ENCODE measurements at places on chromosomes 11 and 22. TPM values are rescaled to one million over a fixed set of nuclear protein-coding genes. Genes with fewer than 3 reads are reported as not detected.

EMID1 gene
- total RNA-seq, result not detected

PGGHG gene
- 31.7 TPM for total RNA-seq

TMEM25 gene
- 14.9 TPM for total RNA-seq

P2RY6 gene
- total RNA-seq, result not detected

SEPTIN5 gene
- total RNA-seq, result 0.41 TPM

CABP4 gene
- total RNA-seq, result 0.32 TPM

OR1S2 gene
- total RNA-seq, result not detected

OR51I1 gene
- not detected for total RNA-seq

GGT5 gene
- 0.19 TPM for total RNA-seq

HMGXB4 gene
- total RNA-seq, result 36.9 TPM

BEST1 gene
- 0.24 TPM for total RNA-seq

DNA sequence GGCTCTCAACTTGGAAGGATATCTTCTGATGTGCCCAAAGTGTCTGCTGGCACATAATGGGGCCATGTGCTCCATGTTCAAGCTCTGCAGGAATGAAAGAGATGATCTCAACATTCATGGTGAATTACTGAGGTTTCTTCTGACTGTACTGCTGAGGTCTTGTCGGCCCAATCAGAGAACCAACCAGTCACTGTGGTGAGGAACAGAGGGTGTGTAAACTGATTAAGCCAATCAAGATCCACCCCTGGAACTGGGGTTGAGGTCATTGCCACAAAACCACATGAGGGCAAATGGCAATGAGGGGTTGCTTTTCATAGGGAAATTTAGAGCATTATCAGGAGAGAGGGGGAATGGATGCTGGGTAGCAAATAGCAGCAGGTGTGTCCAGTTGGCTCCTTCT, 152.3 kb upstream of the RAG2 start:
- ATAC-seq, result peak; percentile 21

- ATAC-seq, result no peak
These were observed 28.3 kb downstream of the MUC6 start for GRCh38 chr11:1008001-1008802.

GRCh38 chr11:105492010-105492409, 117.9 kb upstream of the GRIA4 start:
- no peak for ATAC-seq

GRCh38 chr11:70466154-70466553, 67.8 kb downstream of the CTTN start:
- peak; percentile 72 for ATAC-seq

DNA sequence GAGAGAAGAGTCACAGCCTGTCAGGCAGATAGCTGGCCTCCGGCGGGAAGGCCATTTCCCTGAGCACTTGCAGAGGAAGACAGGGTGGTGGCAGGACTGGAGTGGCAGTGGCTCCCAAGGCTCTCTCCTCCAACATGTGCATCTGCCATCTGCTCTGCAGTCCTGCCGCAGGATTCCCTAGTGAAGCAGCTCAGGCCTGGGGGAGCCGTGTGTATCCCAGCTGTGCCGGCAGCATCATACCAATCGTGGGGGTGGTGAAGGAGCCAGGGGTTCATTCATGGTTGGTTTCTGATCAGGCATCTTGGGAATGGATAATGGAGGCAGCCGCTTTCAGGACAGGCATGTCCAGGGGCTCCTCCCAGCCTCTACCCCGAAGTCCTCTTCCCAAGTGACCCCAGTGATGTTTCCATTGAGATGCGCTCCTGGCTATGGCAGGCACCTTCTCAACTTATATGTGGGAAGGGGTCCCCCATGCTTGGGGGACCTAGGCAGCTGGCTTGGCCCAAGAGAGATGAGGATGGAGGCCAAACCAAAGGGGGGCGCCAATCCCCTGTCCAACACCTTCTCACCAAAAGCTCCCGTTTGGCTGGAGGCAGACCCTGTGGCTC, 6.1 kb downstream of the TAGLN start:
- ATAC-seq, result no peak

DNA sequence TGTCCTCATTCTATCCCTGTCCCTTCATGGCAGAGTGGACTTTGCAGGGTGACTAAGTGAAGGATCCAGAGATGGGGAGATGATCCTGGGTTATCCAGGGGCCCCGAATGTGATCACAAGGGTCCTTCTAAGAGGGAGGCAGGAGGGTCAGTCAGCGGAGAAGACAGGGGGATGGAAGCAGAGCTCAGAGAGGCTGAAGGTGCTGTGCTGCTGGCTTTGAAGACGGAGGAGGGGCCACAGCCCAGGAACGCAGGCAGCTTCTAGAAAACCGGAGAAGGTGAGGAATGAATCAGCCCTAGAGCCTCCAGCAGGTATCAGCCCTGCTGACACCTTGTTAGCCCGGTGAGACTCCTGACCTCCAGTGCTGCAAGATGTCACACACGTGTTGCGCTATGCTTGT, 63.7 kb downstream of the CDKN1C start:
- ATAC-seq, result no peak

DNA sequence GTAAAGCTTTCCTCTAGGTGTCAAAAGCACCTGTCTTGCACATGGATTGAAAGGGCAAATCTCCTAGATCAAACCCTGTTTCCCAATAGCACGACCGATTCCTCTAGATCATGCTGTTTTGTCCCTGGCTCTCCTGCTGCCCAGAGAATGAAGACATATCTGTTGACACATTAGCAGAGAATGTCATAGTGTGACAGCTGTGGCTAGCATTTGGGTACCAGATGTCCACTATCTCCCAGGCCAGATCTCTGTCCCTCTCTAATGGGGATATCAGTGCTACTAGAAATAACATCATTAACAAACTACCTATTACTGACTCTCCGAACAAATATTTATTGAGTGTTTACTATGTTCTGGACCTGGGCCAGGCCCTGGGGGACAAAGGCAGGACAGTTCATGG, 72.4 kb upstream of the ISX start:
- ATAC-seq, result no peak

DNA sequence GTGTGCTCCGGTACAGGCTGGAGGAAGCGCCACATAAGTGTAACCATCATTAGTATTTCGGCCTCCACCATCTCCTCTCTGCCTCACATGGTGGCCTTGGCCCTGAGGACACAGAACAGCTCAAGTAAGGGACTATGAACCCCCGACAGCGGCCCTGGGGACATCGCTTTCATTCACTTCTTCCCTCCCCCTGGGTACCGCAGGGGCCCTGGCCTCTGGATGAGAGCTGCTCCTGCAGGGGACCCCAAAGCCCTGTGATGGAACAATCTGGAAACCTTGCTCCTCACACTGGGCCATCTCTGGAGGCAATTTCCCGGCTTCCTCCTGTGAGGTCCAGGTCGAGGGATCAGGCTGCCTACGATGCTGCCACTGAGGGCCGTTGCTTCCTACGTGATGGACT, 565.5 kb downstream of the BRD1 start:
- no peak for ATAC-seq

GRCh38 chr11:26350002-26350401, 18.1 kb downstream of the ANO3 start:
- ATAC-seq, result no peak

- ATAC-seq, result no peak
These were observed 348.0 kb downstream of the TENM4 start for GRCh38 chr11:79092791-79093353.

- ATAC-seq, result no peak
These were observed 352.4 kb upstream of the FAT3 start for GRCh38 chr11:91872243-91872642.

- ATAC-seq, result no peak
These were observed 151.1 kb downstream of the CTTN start for GRCh38 chr11:70549386-70549785.

DNA sequence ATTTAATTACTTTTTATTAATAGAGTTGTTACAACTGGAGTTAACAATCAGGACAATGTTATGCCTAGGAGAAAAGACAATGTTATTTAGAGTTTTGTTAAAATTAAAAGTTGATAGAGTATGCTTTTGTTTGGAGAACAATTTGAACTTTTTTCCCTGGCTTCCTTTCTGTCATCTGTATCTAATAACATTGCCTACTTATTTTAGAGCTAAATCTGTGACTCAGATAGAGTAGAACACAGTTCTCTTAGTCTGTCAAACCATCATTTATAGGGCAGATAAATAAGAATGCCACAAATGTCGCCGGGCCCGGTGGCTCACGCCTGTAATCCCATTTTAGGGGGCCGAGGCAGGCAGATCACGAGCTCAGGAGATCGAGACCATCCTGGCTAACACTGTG, 28.9 kb upstream of the YAP1 start:
- ATAC-seq, result no peak

DNA sequence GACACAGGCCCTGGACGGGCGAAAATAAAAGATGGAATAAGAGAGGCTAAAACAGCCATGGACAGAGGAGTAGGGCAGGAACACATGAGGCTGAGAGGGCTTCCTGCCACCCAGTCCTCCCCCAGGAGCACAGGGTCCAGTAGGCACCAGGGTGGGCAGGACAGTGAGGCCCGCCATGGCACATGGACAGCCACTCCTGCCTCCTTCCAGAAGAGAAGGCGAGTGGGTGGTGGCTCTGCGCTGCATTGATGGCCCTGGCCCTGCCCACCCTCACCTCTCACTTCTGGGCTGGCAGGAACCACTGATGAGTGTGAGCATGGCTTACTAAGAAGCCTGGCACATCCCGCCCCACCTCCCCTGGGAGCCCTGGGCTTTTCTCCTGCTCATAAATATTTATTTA, 51.2 kb downstream of the TPBGL start:
- no peak for ATAC-seq

DNA sequence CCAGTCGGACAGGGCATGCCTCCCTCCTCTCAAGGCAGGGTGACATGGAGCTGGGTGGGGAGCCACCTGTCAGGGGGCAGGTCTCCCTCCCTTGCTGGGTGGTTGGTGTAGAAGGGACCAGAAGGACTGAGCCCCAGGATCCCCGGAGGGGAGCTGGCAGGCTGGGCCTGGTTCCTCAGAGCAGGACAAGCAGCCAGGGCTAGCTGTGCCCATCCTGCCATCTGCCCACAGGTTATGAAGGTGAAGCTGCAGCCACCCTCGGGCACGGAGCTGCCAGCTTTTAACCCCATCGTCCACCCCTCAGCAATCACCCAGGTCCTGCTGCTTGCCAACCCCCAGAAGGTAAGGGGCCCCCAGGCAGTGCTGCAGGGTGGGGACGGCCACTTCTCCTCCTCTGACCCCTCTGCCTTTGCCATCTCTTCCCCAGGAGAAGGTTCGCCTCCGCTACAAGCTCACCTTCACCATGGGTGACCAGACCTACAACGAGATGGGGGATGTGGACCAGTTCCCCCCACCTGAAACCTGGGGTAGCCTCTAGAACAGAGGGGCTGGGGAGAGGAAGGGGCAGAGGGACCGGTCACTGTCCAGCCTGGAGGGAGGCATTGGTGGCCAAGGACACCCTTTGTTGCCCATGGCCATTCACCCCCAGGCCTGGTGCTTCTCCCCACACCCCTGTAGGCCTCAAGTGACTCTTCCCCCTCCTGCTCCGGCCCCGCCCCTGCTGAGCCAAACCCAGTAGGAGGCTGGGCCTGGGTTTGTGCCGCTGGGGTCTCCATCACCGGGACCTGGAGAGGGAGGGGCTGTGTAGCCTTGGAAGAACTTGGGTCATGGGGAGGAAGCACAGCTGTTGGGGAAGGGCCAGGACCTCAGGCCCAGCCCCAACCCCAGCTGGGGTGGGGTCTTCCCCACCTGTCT, 7.0 kb upstream of the SH3BP1 start:
- no peak for ATAC-seq

GRCh38 chr11:74686792-74687191, 44.4 kb downstream of the CHRDL2 start:
- ATAC-seq, result no peak
